ENCODE measurements at places on chromosomes 11 and 22.

GRCh38 chr11:75443043-75443442 is 10.0 kb upstream of the KLHL35 start:
- no peak for DNase-seq

DNA sequence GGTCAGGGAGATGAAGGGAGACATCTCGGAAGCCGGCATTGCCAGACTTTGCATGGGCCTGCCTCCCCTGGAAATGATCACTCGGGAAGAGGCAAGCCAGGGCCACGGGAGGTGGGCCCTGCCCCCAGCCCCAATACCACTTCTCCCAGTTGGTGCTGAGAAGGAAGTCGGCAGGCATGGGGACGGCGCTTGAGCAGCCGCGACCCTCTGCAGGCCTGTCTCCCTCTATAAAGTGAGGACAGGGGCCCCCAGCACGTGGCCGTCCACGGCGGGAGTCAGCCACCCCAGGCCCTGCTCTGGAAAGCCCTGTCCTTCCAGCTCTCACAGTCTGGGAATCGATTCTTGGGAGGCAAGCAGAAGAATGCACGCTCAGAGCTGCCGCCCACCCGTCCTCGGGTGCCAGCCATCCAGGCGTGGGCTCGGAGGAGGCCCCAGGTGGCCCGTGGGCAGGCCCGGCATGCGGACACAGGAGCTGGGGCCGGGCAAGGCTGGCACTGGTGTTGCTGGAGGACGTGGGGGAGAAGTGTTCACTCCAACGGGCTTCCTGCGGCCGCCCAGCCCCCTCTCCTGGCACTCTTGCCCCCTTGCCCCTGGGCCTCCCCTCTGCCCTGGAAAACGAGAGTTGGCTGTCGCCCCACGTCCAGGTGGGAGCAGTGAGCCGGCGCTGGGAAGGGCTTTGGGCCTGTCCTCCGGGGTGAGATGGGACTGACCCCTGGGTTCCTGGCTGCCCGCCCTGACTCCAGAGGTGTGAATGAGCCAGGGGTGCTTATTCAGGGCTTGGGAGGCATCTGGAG is 77.5 kb downstream of the CACNA1I start:
- DNase-seq = no peak

DNA sequence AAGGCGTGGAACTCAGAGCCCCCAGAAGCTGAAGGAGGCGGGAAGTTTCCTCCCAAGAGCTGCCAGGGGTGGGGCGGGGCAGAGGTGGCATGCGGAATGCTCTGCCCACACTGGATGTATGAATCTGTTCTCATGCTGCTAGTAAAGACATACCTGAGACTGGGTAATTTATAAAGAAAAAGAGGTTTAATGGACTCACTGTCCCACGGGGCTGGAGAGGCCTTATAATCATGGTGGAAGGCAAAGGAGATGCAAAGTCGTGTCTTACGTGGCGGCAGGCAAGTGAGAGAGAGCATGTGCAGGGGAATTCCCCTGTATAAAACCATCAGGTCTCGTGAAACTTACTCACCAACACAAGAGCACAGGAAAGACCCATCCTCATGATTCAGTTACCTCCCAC is 57.6 kb downstream of the SMIM38 start:
- DNase-seq = peak; percentile 20

- DNase-seq = peak; percentile 40
Measured at GRCh38 chr22:44398856-44399837, 86.4 kb upstream of the SHISAL1 start.

DNA sequence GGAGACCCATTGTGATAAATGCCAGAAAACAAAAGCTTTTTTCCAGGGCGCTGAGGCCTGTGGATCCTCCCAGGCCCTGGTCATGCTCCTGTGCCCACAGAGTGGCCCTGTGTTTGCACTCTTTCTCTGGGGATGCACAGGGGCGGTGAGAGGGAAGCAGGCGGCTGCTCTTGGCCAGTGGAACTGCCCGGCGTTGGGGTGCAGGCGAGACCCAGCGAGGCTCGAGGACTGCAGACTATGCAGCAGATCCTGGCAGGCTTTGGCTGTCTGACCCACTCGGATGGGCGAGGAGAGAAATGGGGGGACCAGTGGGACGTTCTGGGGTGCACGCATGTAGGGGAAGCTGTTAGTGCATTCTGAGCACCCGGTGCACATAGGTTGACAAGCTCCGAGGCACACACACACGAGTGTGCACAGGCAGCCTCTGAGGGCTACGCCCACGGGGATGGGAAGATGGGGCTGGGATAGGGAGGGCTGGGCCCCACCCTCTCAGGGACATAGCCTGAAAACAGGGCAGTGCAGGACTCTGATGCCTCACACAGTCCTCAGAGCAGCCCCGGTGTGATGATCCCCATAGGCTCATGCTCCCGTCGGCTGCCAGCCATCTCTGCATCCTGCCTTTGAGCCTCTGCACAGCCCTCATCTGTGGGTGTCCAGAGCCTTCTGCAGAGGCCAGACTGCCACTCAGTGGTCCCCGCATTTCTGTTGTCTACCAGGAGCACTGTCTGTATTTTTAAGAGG is 1233.5 kb downstream of the BRD1 start:
- DNase-seq = no peak

GRCh38 chr11:133563505-133564025 is 31.3 kb upstream of the OPCML start:
- DNase-seq = no peak

DNA sequence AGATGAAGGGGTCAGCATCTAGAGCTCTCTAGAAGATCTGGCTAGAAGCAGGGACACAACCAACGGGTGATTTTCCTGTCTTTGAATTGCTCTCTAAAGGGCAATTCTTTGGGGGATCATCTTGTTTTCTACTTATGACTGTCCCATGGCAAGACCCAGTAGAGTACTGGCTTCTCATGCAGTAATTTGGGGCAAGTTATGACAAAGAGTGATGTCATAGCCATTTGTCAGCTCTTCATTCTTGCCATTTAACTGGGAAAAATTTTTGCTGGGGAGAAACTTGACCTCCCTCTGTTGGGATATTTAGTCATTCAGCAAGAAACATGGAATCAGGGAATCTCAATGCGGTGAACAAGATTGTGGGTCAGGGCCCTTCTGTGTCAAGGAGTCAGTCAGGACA is 80.4 kb downstream of the SLC1A2 start:
- DNase-seq = no peak

DNA sequence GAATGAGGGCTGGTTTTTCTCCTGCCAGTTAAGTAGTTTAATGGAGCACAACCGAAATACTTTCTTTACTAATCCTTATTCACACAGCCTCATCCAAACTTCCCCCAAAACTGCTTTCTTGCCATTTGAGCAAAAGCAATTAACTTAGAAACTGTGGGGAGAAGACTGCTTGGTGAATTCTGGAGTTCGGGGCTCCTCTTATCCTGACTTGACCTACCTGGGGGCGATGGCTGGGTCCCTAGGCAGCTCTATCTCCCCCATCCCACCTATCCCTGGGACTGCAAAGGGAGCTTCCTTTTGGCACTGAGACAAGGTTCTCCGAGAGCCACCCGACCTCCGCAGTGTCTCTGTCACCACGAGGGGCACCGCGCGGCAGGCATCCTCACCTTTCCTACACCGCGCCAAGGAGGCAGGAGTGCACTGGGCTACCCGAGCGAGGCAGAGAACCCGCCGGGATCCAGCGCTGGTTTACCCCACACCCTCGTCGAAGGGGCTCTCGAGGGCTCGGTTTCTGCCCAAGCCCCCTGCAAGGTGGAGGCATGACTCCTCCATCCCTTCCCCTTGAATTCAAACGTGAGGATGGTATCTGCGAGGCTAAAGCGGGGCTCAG is 759 bp downstream of the DESI1 start:
- peak; percentile 86 for DNase-seq

- no peak for DNase-seq
Measured at GRCh38 chr11:66004186-66004585, 1.9 kb downstream of the BANF1 start.

- DNase-seq = peak; percentile 85
Measured at GRCh38 chr11:6418557-6419008, 311 bp downstream of the APBB1 start.

DNA sequence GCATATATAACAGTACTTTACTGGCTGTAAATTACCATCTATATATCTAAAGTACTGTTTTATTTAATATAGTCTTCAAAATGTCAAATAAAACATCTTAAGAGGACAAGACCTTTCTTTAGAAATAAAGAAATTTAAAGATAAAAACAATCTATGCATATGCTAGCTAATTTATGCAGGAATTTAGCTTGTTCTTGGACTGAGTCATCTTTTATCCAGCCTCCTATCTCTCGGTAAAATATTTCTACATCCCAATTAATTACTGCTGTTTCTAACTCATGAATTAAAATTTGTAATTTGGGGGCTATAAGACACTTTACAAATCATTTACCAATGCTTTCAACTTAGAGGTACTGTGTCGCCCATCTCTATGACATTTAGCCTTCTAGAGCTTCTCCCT is 72.8 kb upstream of the DDI1 start:
- DNase-seq = no peak

DNA sequence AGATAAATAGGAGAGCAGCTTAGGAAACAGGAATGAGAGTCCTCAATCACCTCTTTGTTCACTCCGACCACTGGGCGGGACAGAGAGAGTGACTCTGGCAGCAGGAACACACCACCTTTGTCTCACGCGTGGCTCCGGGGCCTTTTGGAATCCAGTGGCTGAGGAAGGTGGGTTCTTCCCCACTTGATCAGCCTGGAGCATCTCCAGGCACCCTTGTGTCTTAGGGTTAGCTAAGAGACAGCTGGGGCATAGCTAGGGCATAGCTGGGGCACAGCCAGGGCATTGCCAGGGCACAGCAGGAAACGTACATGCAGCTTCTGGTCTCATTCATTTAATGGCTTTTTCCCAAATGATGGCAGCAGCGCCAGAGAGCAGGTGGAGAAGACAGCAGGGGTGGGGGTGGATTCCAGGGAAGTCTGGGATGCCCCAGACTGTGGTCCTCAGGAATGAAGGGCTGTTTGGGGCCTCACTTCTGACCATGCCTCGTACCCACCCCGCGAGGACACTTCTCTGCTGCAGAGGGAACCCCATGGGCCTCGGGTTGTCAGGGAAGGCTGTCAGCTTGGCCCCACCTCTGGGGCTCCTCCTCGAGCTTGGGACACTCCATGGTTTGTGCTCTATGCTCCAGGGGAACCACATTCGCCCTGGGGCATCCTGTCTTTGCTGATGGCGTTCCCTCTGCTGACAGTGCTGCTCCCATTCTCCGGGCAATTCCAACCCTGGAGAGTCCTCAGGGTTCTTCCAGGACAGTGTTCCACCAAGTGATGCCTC is 30.4 kb upstream of the SHANK2 start:
- DNase-seq = peak; percentile 54

- DNase-seq = no peak
Measured at GRCh38 chr11:56910785-56911184, 77.9 kb upstream of the OR5AK2 start.

DNA sequence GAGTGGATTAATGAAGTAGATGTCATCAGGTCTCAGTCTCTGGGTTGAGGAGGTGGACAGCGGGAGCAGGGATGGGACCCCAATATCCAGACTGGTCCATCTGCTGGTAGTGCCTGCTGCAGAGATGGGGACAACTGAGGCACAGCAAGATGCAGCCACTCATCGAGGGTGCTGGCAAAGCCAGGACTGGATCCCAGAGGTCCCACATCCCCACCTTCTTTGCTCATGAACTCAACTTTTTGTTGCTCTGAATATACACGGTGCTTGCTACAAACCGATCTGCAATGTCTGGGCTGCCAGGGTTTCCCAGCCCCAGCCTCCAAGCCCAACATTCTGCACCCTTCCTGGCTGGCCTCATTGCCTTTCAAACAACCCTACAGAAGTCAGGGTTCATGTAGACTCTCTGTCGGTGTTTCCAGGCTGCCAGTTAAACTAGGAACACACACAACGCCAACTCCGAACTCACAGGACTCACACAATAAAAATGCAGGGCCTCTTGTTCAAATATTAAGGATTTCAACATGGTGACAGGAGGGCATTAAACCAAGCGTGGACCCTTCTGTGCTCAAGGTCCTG is 168.2 kb downstream of the MN1 start:
- no peak for DNase-seq

DNA sequence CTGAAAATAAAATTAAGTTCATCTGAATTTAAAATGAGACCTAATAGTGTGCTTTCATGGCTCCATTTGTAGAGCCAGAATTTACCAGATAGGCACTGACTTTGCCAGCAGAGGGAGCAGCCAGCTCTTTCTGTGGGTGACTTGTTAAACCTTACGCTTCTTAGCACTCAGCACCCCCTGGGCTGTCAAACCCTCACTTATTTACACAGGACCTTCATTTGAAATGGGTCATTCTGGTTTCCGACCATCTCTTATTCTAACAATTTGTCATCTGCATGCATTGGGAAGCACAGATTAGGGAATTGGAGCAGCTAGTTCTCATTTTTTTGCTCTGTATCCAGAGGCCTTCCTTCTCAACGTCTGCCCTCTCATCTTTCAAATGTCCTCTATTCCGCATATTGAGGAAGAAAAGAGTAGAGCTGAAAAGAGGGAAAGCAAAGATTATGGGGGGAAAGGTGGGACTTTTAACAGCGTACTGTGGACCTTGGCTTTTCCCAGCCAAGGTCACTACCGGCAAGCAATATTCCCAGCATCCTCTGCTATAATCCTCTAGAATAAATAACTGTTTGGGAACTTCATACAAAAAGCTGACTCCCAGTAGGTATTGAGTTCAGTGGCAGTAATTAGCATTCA is 3.1 kb downstream of the ASRGL1 start:
- DNase-seq = peak; percentile 83

GRCh38 chr11:1271002-1271401 is 38.4 kb downstream of the TOLLIP start:
- peak; percentile 72 for DNase-seq

- DNase-seq = no peak
Measured at GRCh38 chr22:44304354-44304753, 8.4 kb downstream of the SHISAL1 start.

DNA sequence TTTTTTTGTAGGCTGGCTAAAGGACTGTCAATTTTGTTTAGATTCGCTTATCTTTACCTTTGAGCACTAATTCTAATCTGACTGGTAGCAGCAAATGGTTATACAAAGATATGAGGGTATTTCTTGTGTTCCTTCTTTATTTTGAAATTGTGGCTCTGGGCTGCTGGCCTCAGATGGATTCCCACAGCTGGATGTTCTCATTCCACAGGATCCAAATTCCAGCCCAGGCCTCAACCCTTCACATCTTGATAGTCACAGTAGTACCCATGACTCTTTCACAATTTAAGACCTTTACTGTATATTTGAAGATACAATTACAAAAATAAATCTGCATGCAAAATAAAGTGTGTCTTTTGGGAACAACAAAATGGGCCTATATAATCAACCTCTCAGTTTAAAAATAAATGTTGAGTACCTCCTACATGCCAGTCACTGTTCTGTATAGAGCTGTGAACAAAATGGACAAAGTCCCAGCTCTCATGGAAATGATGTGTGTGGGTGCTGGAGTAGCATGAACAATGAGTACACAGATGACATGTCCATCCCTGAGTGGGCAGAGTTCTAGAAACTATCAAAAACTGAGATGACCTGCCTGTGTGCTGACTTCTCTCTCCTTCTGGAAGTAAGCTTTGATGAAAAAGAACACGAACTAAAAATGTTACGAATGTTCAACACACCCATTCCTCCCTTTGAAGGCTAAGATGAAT is 51.7 kb upstream of the FBXO3 start:
- DNase-seq = no peak

DNA sequence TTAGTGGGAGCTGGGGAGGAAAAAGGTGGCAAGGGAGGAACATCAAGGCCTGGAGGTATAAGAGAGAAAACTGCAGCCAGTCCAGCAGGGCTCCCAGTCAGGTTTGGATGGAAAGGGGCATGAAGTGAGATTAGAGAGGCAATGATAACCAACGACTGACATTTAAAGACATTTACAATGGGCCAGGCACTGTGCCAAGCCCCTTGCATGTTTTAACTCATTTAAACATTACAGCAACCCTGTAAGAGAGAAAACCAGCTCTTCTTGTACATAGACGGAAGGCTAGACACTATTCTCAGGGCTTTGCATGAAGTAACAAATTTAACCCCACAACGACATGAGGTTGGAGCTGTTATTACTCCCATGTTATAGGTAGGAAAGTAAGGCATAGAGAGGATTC is 32.1 kb upstream of the PAK1 start:
- DNase-seq = no peak

All from endodermal cell (in vitro differentiated cells).